B cell (primary cell): ENCODE measurements at places on chromosomes 6 and 20. TPM values are rescaled to one million over a fixed set of nuclear protein-coding genes. Genes with fewer than 3 reads are reported as not detected.

GRCh38 chr6:33298773-33299236 lies at the start of gene RGL2:
Gene RGL2 (minus strand): TSS chr6:33298942. CDS start chr6:33298610, 332 bp downstream.
- no peak for DNase-seq

- no peak for DNase-seq
Observed at GRCh38 chr6:153090241-153090930, 40.7 kb downstream of the RGS17 start.

- no peak for DNase-seq
Observed at GRCh38 chr20:49171909-49172308, 16.2 kb downstream of the STAU1 start.

DNA sequence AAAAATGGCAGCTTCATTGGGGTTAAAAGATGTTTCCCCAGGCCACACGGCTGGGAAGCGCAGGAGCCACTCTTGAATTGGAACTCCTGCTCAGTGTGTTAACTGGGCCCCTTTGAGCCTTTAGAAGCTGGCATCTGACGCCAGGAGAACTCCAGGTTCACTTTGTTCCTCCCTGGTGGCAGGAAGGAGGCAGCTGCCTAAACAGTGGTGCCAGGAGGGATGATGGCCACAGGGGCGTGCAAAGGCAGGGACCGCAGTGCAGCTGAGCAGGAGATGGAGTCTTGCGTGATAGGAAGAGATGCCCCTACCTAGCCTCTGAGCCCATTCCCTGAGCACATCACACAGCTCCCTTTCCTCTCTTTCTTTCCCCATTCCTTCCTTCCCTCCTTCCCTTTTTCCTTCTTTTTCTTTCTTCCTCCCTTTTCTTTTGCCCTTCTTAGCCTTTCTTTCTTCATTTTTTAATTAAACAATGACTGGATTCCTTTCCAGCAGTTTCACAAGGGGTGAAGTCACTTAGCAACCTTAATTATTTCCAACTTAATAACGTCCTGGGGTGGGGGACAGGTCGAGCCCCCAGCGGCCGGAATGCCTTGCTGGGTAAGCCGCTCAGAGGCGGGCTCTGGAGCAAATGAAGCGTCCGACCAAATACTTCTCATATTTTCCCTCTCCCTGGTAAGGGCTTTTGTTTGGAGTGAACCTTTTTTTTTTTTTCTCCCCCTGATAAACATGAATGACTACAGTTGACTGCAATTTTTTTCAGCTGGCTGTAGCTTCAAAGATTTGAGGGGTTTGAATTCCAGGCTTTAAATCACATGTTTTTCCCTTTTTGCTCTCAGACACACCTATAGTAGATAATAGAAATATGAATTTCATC lies 20.8 kb upstream of the BMP7 start:
- DNase-seq = no peak

- DNase-seq = no peak
Observed at GRCh38 chr20:36275441-36276189, 30.5 kb upstream of the DLGAP4 start.

DNA sequence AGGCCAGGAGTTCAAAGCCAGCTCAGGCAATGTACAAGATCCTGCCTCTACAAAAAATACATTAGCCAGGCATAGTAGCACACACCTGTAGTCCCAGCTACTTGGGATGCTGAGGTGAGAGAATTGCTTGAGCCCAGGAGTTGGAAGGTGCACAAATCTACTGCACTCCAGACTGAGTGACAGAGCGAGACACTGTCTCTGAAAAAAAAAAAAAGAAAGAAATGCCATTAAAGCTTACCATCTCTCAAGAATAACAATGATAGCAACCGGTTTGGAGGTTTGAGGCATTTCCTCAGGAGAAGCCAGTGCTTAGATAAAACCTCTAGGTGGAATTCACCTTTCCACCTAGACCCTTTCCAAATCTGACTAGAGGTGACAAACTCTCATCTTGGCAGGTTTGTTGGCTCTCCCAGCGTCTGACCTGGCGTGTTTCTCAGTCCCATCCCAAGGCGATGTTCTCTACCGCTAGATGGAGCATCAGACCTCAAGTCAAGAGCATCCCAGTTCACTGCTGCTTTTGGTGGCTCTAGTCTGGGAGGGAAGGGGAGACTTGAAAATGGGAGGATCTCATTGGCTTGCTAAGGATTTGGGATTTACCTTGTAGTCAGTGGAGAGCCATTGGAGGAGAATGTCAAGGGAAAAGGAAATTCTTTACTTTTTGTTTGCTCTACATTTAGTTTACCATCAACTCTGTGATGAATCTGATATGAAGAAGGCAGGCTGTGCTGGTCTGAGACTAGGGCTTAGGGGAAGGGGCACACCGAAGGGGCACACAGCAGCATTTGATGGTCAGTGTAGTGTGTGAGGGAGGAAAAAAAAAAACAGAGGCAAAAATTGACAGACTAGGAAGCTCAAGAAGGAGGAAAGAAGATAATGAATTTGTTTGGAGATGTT lies 67.9 kb downstream of the NCOA7 start:
- peak; percentile 47 for DNase-seq

GRCh38 chr6:107972413-107973096 lies 14.5 kb upstream of the SEC63 start:
- DNase-seq = no peak

GRCh38 chr20:37644605-37645004 lies 49.2 kb upstream of the CTNNBL1 start:
- DNase-seq = no peak

GRCh38 chr6:163320804-163321203 lies 93.7 kb upstream of the QKI start:
- DNase-seq = no peak

DNA sequence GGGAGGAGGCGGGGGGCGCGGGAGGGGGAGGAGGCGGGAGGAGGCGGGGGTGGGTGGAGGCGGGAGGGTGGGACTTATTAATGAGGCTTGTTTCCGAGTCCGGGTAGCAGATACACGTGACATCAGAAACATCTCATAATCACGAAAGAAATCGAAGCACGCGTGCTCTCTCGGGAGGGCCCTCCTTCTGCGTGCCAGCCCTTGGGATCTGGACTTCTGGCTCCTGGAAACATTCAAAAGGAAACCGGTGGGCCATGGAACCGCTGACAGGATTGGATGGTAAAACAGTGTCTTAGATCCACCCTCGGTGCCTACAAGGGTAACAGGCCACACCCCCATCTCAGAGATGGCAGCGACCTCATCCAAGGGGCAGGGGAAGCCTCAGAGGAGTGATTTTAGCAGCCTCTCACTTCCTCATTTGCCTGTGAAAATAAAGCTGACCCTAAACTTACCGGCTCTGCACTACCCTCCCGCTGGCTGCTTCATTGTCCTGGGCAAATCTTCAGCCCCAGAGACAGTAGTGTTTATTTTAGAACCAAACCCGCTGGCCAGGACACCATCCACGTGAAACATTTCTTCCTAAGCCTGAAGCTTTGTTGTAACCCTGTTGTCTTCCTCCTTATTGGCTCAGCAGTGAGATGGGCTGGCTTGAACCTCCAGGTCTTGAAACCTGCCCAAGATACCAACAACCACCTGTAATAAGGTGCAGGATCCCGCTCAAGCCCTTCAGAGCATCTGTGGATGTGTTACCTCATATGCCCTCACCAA lies 97.5 kb downstream of the PSMG4 start:
- DNase-seq = peak; percentile 97

GRCh38 chr20:35497780-35498189 lies 31.7 kb downstream of the C20orf173 start:
- no peak for DNase-seq

- no peak for DNase-seq
Observed at GRCh38 chr20:22379472-22379871, 204.9 kb downstream of the FOXA2 start.

GRCh38 chr20:61292391-61292790 lies 40.3 kb downstream of the CDH4 start:
- no peak for DNase-seq

- no peak for DNase-seq
Observed at GRCh38 chr6:34514593-34515472, 41.3 kb downstream of the SPDEF start.

DNA sequence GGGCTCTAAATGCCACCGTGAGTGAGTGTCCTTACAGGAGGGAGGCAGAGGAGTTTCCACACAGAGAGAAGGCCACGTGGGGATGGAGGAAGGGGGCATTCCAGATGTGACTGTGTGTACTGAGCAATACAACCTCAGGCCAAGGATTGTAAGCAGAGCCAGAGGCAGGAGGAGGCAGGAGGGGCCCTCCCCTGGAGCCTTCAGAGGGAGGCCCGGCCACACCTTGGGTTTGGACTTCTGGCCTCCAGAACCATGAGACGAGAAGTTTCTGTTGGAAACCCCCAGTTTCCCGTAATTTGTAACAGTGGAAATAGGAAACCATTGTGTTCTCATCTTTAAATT lies 9.3 kb upstream of the KIF25 start:
- DNase-seq = no peak

DNA sequence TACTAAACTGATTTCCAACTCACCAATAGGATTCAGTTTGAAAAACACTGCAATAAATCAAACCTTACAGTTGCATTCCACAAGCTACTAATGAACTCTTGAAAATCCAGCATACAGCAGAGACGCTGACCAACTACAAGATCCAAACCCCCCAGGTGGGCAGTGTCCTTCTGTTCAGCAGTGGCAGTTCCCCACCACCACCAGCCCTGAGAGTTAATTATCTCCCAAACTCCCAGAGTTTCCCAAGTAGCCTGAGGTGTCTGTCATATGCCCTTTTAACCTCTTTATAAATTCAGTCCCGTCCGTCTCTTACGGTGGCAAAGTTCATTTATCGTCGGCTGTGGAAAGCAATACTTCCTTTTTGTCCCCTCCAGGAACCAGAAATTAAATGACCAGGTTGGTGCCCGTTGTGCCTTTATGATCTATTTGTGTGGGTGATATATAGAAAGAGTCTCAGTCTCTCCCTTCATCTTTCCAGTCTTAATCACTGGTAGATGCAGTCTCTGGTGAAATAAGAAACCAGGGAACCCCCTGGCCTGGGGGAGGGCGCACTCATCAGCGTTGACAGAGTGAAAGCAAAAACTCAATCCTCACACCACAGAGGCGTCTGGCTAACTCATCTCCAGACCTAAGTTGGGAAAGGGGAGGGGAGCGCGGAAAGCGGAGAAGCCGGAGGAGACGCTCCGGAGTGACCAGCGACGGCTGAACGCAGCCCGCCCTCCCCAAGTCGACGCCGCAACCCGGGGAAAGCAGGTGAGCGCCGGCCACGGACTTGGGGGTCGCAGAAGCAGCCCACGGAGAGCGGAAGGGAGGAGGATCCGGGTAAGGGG lies 717 bp downstream of the MRPL14 start:
- peak; percentile 79 for DNase-seq

- no peak for DNase-seq
Observed at GRCh38 chr6:87699576-87699975, 2.5 kb downstream of the AKIRIN2 start.

DNA sequence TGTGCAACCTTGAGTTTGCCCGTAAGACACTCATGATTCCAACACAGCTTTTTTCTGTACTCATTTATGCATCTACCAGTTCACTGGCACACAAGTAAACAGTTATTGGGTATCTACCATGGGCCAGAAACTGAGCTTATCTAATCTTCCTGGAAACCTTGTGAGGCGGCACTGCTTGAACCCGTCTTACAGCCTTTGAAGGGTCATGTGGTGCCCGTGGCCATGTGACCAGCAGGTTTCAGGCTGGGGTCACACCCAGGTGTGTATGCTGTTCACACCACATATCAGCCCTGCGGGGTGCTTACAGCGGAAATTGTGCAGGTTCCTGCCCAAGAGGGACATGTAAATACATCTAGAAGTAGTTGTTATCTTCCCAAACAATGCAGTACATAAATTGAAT lies 6.1 kb downstream of the THBD start:
- no peak for DNase-seq

Gene PTPRK
- 16.2 and 17.8 TPM in 2 replicates for total RNA-seq

Gene HTR1E
- total RNA-seq = not detected in 2 replicates

Gene AIF1
- 1.3 and 1.5 TPM in 2 replicates for total RNA-seq

Gene ZNF133
- total RNA-seq = 13.6 and 14.9 TPM in 2 replicates

Gene HMGN3
- 40.4 and 44.3 TPM in 2 replicates for total RNA-seq

Gene TOX2
- total RNA-seq = 4.1 and 6.3 TPM in 2 replicates
